Activated CD8-positive, alpha-beta memory T cell treated with anti-CD3 and anti-CD28 coated beads, Interleukin-2, amount 50 U/mL, for 4 hours (primary cell): ENCODE measurements at places on chromosomes 7 and 10.

DNA sequence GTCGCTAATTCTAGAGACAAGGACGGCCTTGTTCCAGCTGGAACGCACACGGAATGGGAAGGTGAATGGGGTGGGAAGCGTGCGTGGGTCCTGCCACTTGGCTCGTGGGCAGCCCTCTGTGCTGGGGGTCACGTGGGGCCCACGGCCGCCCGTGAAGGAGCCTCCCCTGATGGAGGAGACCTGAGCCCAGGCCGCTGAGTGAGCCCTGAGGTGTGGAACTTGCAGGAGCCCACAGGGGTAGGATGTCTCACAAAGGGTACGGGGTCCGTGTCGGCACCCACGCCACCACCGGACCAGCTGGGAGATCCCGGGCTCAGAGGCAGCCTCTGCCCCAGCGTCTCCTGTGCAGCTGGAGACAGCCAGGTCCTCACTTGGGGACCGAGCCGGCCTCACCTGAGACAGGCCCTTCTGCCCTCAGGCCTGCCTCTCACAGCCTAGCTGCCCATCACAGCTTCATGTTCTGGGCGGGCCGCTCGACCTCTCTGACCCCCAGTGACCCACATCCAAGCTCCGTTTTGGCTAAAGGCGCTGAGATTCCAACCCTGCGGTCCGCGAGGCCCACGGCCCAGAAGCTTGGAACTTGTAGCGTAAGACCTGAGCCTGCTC, 84.8 kb downstream of the FOXL3 start:
- peak; percentile 9 for DNase-seq

GRCh38 chr10:94320285-94320914, 42.3 kb downstream of the NOC3L start:
- peak; percentile 63 for DNase-seq

DNA sequence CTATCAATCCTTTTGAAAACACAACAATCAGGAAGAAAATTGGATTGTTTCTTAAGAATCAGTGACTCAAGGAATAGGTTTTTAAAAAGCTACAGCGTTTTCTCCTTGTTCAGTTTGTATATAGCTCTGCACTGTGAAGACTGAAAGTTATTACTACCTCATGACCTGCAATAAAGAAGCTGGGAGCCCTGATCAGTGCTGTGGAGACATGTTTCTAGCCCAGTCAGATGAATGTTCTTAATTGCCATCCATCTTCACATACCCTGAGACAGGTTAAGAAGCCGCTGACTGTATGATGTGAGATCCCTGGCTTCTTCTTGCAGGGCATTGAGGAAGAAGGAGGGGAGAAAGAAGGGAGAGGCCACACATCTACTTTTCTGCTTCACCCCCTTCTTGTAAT, 58.0 kb upstream of the VWC2 start:
- DNase-seq: no peak

GRCh38 chr10:64586934-64587503, 1065.8 kb downstream of the REEP3 start:
- no peak for DNase-seq
